ENCODE measurements at places on chromosomes 12 and 14.

DNA sequence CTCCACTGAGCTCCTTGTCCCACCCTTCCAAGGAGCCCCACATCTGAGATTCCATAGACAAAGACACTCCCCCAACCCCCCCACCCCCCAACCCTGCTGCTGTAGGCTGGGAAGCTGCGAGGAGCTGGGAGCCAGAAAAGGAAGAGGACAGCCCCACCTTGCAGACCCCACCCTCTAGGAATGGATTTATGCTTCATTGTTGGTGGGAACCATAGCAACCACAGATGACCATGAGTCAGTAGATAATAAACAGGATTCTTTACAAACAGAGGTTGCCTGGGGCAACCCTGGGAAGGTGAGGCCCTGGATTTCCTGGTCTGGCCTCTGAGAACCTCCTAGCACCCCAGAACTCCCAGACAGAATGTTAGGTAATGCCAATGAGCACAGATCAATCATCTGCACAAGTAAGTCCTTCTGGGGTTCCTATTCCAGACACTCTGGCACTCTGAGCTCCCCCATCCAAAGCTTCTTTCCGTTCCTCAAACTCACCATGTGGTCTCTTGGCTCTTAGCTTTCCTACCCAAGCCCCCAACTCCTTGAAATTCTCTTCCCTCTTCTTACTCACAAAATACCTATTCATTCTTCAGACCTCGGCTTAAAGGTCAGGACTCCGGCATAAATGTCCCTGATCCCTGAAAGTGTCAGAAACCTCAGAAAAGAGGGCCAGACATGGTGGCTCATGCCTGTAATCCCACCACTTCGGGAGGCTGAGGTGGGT is 15.2 kb upstream of the PLEKHG6 start:
- no peak for DNase-seq

DNA sequence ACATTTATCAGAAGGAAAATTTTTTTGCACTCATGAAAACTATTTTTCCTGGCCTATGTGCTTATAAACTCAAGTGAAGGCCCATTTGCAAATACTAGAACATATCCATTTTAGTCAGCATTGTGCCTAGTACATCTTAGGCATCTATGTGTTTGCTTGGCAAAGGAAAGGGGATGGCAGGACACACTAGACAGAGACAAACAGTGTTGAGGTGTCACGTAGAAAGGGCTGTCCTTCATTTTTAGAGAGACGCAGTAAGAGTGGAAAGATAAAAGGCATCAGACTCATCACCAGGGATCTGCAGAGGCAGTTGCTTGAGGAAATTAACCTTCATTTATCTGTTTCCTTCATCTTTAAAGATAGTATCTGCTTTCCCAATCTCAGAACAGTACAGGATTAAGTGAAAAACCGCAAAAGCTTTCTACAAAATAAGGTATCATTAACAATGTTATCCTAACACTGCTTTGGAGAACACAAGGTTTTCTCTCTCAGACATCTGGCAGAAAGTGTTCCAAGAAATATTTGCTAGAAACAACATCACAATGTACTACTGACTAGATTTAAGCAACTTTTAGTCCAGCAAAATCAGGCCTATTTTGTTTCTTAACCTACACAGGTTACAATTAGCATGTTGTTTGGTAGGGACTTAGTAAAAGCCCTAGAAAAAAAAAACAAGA is 2.0 kb downstream of the YBX3 start:
- DNase-seq, result no peak

DNA sequence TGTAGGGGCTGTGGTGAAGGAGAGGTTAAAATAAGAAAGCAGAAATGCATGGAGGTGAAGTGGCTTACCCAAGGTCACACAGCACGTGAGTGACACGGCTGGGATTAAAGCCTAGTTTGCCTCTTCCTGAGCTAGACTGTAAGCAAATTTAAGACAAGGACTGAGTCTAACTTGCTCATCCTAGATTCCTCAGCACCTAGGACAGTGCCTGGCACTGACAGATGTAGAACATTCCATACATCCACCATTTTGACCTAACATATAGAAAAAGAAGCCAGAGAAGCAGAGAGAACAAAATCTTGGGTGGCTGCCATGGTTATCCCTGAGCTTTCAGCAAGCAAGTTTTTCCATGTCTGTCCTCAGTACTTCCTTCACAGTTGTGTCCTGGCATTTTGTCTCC is 110.5 kb downstream of the PAH start:
- no peak for DNase-seq

DNA sequence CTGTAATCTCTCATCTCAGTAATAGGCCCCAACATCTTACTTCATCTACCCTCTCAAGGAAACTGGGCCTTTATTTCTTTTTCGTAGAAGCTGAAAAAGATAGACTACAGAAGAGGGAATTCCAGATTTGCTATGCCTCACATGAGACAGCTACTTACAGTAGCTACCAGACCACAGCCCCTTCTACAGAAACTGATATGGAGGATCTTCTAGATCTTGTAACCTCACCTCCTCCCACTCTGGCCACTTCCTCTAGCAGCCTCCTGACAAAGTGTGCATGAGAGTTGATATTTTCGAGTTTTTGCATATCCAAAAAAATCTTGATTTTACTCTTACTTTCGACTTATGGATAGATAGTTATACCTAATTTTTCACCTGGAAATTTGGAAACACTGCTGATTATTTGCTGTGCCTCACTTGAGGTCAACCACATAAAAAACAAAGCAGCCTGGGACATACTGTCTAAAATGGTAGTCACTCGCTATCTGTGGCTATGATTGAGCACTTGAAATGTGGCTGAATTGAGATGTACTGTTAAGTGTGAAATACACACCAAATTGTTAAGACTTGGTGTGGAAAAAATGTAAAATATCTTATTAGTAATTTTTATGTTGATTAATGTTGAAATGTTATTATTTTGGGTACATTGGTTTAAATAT is 86.3 kb upstream of the NID2 start:
- DNase-seq, result no peak

DNA sequence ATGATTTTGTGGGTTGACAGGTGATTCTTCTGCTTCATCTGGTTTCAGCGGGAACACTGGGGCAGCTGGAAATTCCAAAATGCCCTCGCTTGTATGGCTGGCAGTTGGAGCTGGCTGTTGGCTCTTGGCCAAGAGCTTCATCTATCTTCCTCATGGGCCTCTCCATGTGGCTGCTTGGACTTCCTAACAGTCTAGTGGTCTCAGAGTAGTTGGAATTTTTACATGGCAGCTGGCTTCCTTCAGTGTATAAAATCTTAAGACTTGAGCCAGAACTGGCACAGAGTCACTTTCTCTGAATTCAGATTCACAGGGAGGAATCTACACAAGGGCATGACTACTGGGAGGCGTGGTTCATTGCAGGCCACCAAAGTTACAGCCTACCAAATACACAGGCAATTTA is 204.9 kb upstream of the RMST start:
- DNase-seq, result no peak

DNA sequence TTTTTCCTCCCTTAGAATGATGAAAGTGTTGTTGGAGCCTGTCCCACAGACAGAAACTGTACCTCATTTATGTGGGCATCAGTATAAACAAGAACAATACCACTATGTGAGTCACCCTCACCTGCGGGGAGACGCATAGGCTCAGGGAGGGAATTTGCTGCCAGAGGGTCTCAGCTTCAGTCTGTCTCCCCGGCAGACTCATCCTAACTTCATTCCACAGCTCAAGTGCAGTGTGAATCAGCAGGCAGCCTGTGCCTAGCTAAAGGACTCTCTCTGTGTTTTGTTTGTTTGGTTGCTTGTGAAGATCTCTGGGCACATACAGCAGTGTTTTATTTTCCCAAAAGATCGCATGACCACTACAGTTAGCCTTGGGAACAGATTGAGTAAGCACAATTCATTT is 98.9 kb downstream of the PRKCH start:
- DNase-seq, result no peak

- DNase-seq, result no peak
These were observed 111.9 kb downstream of the LRRK2 start for GRCh38 chr12:40336573-40337199.

GRCh38 chr14:71119832-71120231 is 212.6 kb downstream of the PCNX1 start:
- no peak for DNase-seq

- DNase-seq, result peak; percentile 76
These were observed at the start of gene MRPL52 for GRCh38 chr14:22829661-22830442. Gene MRPL52 (plus strand): TSS chr14:22829887. CDS start chr14:22829913, 26 bp downstream.

DNA sequence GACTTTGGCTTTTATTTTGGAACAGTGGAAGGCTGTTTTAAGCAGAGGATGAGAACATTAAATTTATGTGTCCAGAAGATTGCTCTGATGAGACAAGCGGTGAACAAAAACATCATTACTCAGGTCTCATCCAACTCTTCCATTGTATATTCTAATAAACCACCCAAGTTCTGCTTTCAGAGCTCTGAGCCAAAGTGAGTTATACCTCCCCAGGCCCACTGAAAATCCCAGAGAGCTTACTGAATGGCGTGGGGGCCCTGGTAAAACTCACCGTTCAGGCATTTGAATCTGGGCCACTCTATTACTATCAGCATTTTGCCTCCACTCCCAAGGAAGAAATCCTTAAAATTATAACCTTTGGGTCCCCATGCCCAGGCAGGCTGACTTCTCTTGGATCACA is 122.0 kb upstream of the HIF1A start:
- no peak for DNase-seq

GRCh38 chr12:30047516-30048254 is 263.9 kb upstream of the TMTC1 start:
- peak; percentile 0 for DNase-seq

GRCh38 chr12:51265024-51265423 is 5.2 kb downstream of the SMAGP start:
- no peak for DNase-seq

DNA sequence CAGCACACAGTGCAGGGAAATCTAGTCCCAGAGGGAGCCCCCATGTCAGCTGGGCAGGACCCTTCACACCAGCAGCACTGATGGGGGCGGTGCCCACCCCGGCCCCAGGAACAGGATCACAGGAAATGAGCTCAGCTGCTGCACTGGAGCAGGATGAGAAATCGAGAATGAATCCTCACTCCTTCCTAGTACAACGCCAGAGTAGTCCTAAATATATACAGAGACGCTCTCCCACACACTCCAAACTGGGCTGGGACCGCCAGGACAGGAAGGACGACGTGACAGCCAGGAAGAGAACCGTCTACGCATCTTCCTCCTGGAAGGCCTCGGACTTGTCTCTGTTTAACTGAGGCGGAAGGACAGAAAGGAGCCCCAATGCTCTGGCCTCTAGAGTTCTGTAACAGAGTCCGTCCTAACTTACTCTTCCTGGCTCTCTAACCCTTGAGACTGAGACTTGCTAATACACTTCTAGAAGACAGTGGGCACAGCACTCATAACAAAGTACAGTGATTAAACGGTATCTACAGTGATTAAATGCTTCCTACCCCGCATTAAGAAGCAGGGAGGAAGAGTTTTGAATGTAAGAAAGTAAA is 33.4 kb downstream of the CDC42BPB start:
- DNase-seq, result no peak

DNA sequence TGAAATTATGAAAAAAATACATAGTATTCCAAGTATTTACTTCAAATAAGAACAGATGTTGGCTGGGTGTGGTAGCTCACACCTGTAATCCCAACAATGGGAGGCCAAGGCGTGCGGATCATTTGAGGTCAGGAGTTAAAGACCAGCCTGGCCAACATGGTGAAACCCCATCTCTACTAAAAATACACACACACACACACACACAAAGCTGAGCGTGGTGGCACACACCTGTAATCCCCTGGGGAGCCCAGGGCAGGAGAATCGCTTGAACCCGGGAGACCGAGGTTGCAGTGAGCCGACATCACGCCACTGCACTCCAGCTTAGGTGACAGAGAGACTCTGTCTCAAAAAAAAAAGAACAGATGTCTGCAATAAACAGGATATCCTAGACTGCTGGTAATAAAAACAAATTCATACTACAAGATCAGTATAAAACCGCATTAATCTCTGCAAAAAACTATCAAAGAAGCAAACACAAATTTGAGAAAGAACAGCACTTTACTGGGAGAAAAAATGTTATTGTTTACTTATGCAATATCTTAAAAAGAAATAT is 23.8 kb downstream of the EEA1 start:
- DNase-seq, result no peak

GRCh38 chr14:61749264-61749663 is 13.0 kb upstream of the SNAPC1 start:
- DNase-seq, result no peak

GRCh38 chr12:49805409-49805808 is 22.8 kb downstream of the NCKAP5L start:
- no peak for DNase-seq

DNA sequence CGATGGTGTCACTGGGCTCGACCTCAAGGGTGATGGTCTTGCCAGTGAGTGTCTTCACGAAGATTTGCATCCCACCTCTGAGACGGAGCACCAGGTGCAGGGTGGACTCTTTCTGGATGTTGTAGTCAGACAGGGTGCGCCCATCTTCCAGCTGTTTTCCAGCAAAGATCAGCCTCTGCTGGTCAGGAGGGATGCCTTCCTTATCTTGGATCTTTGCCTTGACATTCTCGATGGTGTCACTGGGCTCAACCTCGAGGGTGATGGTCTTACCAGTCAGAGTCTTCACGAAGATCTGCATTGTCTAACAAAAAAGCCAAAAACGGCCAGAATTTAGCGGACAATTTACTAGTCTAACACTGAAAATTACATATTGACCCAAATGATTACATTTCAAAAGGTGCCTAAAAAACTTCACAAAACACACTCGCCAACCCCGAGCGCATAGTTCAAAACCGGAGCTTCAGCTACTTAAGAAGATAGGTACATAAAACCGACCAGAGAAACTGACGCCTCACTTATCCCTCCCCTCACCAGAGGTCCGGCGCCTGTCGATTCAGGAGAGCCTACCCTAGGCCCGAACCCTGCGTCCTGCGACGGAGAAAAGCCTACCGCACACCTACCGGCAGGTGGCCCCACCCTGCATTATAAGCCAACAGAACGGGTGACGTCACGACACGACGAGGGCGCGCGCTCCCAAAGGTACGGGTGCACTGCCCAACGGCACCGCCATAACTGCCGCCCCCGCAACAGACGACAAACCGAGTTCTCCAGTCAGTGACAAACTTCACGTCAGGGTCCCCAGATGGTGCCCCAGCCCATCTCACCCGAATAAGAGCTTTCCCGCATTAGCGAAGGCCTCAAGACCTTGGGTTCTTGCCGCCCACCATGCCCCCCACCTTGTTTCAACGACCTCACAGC is 717 bp downstream of the UBC start:
- DNase-seq, result no peak

DNA sequence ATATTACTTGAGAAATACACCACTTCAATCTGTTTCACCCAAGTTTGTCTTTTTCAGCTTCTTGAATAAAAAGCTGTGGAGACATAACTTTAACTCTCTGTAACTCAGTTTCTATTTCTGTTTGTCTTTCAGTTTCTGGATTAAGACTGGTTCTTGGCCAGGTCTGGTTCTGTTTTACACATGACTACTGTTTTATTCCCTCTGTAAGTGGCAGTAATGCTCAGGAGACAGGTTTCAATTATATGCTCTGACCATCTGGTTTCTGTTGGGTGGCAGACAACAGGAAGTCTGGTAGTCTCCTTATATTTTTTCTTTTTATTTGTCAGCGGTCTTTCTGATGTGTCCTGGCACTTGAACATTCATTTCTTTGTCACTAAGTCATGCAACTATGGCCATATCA is 102.9 kb downstream of the RPS29 start:
- DNase-seq, result no peak

Data from DMS 273 treated with DMSO at 0.1 percent for 48 hours (cell line).